ENCODE measurements at places on chromosomes 12 and 14.

GRCh38 chr12:122326586-122326985 lies 60.3 kb upstream of the VPS33A start:
- DNase-seq = no peak

- no peak for DNase-seq
These were observed 36.6 kb upstream of the PIK3C2G start for GRCh38 chr12:18224745-18225144.

DNA sequence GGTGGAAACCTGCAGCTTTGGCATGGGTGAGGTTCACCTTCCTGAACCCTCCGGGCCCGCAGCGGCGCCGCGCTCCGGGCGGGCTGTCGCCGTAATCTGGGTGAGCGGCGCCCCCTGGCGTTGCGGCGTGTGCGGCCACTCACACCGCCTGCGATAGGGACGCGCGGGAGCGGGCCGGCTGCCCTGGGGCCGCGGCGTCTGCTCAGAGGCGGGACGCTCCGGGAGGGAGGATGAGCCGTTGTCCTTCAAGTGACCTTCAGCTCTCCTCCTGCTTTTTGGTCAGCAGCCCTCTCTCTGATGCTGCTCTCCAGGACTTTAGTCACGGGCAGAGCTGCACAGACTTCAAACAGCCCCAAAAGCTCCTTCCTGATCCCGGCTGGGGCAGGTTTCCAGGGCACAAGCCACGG lies 211.7 kb upstream of the FKBP4 start:
- peak; percentile 81 for DNase-seq

DNA sequence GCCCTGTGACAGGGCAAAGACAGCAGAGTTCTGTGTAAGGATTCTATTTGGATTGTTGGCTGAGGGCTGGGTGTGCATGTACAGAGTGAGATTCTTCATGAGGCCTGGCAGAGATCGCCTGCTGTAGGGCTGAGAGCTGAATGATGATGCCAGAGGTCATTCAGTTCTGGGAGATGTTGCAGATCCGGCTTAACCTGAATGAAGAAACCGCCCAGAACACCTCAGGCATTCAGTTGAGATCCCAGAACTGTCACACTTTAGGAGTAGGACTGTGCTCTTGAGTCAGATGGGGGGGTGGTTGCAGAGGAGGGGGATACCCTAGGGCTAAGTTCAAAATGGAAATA lies 5.8 kb upstream of the EVL start:
- DNase-seq = no peak

DNA sequence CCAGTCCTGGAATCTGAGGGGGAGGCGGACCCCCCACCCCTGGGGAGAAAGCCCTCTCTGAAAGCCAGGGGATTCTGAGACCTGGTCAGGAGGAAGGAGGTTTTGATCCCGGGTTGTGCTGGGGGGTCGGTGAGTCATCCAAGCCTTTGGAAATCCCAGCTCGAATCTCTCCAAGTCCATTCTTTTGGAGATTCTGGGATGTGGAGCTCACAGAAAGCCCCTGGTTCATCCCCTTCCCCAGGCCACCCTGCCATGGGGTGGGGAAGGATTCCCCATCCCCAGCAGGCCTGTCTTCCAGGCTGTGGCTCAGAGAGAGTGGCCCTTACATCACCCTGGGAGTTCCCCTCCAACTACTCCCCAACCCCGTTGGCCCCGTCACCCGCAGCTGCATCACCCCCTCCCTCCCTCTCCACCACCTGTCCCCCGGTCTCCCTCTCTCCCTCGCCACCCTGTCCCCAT lies 14.3 kb downstream of the EXOC3L4 start:
- peak; percentile 84 for DNase-seq

- DNase-seq = no peak
These were observed 9.7 kb upstream of the CCDC177 start for GRCh38 chr14:69584389-69584788.

DNA sequence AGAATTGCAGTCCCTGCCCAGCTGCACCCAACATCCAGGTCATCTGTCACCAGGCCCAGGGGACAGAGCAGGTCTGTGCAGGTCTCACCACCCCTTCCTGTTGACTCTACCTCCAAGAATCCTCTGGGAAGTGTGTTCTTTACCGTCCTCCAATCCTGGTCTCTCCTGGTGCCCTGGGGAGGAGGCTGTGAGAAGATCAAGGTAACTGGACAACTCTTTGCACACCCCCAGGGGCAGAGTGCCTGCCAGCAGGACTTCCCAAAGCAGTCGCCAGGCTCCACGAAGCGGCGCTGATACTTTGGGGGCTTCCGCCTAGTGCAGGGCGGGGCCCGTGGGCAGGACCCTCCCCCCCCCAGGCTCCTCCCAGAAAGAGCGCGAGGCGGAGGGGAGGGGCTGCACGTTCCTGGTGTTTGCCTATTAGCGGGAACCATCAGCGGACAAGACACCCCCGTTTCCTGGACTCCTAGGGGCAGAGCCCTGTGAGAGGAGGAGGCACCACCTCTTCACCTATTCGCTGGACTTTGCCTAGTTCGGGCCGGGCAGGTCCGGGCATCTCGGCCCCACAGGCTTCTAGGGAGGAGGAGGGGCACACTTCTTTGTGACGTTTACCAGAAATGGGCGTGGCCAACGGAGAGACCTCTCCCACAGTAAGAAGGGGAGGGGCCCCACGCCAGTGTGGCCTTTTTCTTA lies 918.0 kb downstream of the AACS start:
- no peak for DNase-seq

- no peak for DNase-seq
These were observed 271.2 kb upstream of the NAV3 start for GRCh38 chr12:77559400-77560074.

Data from GM10248 (cell line).